T-cell (primary cell): ENCODE measurements at places on chromosomes 13 and 19.

DNA sequence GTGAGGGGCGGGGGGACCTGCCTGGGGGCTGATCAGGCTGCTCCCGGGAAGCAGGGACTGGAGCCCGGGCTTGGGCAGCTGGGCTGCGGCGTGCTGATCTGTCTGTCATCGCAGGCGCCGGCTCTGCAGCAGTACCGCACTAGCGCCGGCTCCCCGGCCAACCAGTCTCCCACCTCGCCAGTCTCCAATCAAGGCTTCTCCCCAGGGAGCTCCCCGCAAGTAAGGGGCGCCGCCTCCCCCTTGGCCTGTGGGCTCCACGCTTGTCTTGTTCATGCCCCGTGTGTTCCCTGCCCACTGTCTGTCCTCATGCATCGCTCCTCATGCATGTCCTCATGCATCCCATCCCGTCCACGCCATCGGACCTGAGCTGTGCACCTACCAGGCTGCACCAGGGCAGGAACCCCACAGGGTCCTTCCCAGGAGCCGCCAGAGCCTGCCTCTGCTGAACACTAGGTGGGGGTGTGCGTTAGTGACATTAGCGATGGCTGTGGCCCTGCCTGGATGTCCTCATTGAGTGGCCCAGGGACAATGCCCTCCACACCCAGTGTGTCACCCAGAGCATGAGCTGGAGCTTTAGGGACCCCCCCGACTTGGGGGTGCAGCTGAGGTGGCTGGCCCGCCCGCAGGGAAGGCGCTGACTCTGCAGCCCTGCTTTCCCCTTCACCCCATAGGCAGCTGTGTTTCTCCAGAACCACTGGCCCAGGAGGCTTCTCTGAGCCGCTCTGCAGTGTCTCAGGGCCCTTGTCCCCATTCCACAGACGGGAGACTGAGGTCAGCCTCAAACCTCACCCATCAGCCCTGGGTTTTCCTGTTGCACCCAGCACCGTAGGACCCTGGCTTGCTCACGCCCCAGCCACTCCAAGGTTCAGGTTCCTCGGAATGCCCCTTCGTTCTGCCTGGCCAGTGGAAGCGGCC, 19.5 kb downstream of the COMP start:
- DNase-seq, result no peak

GRCh38 chr19:48813123-48813913, 2.5 kb upstream of the BCAT2 start:
- no peak for DNase-seq

GRCh38 chr19:47028195-47028601, 8.6 kb downstream of the NPAS1 start:
- DNase-seq, result no peak

- DNase-seq, result no peak
These were observed 4.4 kb upstream of the CYP4F2 start for GRCh38 chr19:15902254-15902653.

DNA sequence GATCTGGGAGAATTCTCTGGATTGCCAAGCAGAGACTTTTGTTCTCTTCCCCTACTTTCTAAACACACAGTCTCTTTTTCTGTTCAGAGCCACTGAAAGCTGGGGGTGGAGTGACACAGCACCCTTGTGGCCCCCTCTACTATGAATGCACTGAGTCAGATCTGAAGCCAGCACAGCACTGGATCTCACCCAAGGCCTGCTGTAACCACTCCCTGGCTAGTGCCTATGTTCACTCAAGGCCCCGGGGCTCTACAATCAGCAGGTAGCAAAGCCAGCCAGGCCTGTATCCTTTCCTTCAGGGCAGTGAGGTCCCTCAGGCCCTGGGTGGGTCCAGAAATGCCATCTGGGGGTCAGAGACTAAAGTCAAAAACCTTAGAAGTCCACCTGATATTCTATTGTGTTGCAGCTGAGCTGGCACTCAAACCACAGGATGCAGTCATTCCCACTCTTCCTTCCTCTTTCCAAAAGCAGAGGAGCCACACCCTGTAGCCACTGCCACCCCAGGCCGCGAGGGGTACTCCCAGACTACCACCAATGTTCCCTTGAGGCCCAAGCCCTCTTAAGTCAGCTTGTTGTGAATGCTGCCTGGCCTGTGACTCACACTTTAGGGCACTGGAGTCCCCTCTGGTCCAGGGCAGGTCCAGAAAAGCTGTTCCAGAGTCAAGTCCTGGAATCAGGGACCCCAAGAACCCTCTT, 110.1 kb upstream of the RXFP2 start:
- DNase-seq, result no peak

DNA sequence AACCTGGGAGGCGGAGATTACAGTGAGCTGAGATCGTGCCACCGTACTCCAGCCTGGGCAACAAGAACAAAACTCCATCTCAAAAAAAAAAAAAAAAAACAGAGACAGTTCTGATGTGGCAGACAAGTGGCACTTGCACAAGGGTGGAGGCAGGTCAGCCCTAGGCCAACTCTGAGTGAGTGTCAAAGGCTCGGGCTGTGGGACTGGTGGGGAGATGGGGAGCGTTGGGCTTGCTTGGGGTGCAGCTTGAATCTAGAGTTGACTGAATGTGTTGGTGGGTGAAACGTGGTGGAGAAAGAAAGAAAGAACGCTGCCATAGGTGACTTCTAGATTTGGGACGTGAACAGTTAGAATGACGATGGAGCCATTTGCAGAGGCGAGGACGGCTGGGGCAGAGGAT, 121.3 kb upstream of the SPACA7 start:
- DNase-seq, result no peak

- DNase-seq, result no peak
These were observed 8.4 kb upstream of the ECH1 start for GRCh38 chr19:38839816-38840582.

DNA sequence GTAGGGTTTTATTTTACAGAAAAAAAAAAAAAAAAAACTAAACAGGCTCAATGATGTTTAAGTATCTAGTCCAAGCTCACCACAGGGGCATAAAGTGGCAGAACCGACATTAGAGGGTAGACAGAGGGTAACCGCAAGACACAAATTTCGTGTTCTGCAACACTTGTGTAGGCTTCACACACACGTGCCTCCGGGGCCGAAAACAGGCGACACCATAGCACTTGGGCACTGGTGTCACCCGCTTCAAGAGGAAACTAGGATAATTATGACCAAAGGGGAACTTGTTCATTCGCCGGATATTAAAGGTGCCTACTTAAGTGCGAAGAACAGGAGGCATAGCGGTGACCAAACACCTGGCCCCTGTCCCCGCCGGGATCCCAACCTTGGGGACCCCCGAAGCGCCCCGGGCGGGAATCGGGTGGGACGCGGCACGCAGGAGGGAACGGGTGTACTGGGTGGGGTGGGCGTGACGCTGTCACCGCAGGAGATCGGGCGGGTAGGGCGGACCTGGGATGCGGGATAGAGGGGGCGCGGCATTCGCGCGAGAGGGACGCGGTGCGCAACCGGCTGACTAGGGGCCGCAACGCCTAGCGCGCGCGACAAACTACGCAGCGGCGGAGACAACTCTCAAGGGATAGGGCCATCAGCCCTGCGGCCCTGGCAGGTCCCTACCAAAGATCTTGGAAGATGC, 558 bp downstream of the MZT1 start:
- DNase-seq, result peak; percentile 10

- DNase-seq, result no peak
These were observed 9.7 kb downstream of the MIDN start for GRCh38 chr19:1258163-1258492.

DNA sequence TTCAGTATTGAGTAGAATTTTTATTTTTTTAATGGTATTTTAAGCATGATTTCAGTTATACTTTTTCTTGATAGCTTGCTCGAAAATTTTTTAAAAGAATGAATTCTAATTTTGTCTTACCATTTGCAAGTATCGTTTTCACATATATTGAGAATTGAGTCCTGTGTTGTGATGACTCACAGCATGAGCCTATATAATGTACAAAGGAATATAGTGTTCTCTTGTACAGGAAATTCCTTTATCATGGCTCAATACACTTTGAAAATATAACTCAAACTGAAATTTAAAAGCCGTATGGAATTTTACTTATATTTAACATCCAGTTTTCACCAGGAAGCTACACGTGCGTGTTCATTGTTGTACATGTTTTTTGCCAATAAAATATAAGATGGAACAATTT, 161.1 kb upstream of the TMTC4 start:
- DNase-seq, result no peak

DNA sequence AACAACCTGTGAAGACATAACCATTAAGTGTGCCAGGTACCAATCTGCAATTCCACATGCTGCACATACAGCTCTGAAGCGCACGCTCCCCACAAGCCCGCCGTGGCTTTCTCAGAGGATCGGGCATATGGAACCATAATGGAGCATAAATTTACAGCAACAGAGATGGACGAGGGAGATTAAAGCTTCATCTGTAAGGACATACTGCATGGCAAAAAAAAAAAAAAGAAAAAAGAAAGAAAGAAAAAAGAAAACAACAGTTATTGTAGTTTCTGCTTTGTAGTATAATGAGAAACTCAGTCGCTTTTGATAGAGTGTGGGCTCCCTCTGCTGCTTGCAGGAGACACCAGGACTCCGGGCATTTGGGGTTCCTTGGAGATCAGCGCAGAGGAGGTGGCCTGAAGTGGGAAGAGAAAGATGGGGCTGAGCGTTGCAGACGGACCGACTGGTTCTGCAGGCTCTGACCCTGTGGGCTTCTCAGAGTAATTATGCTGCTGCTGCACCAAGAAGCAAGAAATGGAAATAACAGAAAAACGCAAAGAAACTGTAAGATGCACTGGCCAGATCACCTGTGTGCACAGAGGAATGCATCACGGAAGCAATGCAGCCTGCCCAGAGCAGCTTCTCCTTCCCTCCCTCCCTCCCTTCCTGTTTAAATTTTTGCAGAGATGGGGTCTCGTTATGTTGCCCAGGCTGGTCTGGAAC, 10.8 kb upstream of the PDCD5 start:
- peak; percentile 11 for DNase-seq

- no peak for DNase-seq
These were observed 205.0 kb downstream of the NALCN start for GRCh38 chr13:101211261-101211660.
